ENCODE measurements at places on chromosomes 7 and 10. TPM values are rescaled to one million over a fixed set of nuclear protein-coding genes. Genes with fewer than 3 reads are reported as not detected.

- DNase-seq, result no peak
Measured at GRCh38 chr10:103839872-103840739, 15.3 kb downstream of the SH3PXD2A start.

- DNase-seq, result no peak
Measured at GRCh38 chr10:108583877-108584276, 1339.4 kb downstream of the XPNPEP1 start.

DNA sequence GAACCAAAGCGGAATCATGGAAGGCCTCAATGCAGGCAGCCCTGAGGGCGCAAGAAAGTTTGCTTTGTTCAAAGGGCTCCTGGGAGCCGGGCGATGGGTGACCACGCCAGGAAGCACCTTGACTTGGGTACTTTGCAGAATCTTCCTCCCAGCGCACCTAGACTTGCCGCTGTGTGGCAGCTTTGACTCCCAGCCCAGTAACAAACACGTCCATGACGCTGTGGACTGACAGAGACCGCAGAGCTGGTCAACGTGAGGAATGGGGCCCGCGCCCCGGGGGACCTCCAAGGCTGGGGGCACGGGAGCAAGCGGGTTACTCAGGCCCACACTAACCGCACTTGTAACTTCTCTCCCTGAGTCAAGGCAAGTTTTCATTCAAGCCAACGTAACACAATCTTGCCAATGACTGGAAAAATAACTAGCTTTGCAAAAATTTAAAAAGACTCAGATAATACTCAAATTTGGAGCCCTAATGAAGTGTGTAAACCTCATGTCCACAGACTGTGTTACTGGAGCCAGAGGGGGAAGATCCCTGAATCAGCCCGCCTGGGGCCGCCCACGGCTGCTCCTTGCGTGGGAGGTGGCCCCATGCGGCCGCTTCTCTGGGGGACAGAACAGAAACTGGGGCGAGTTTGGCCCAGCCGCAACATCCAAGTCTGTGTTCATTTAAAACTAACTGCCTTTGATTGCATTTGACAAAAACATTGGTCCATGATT is 130.8 kb downstream of the DNAJB6 start:
- no peak for DNase-seq

DNA sequence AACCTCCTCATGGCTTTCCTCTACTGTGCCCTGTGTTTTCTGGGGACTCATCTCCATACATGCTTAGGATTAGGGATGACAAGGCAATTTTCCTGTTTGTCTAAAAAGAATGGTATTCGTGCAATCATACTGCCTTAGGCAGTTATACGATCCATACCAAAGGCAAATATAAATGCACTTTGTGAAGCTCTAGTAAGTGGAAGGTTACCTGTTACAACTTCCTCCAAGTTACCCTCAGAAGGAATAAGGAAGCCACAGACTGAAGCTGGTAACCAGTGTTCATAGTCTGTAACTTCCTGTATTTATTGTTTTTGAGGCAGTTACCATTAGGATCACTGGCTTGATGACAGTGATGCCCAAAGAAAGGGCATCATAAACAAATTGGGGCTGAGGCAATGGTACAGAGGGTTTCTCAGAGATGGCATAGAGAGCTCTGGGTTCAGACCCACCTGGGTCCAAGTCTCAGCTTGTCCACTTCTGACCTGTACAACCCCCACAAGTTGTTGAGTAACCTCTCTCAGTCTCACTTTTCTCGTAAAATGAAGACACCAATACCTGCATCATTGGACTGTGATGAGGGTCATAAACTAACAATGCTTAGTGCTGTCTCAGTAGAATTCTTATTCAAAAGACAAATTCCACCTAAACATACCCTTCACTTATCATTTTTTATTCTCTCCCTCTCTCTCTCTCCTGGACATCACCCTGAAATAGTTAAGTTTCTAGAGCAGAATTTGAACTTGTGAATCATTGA is 138.2 kb downstream of the ELMO1 start:
- no peak for DNase-seq

- no peak for DNase-seq
Measured at GRCh38 chr10:3588346-3588745, 196.7 kb downstream of the KLF6 start.

Gene CLRN3
- not detected for total RNA-seq

Gene PLAU
- total RNA-seq, result 0.60 TPM

Gene KCNIP2
- 2.5 TPM for total RNA-seq

Gene EIF3A
- total RNA-seq, result 183 TPM

Gene UPK3BL2
- 15.7 TPM for total RNA-seq

Measured in activated T-helper 1 cell treated with anti-CD3 and anti-CD28 coated beads, Interleukin-12 subunit alpha, Interleukin-12 subunit beta, Interleukin-2, Interleukin-4 antibody, amounts not matched to agents 30 ng/mL and 10 ng/mL and 1 ng/mL, durations not matched to agents 14 hours and 24 hours and 36 hours (primary cell).